ENCODE measurements at places on chromosomes 2 and 18.

GRCh38 chr2:41741951-41742595 is 305.7 kb upstream of the PKDCC start:
- H3K4me1 ChIP-seq, result no peaks in the 10 kb centered on the region
- DNase-seq, result no peak
- no peak overlapping the region for H3K4me3 ChIP-seq
- H3K27me3 ChIP-seq, result no peaks in the 10 kb centered on the region
- H3K27ac ChIP-seq, result no peak overlapping the region
- no peaks in the 10 kb centered on the region for H3K36me3 ChIP-seq

- DNase-seq, result no peak
- no peaks in the 10 kb centered on the region for H3K4me1 ChIP-seq
- no peaks in the 10 kb centered on the region for H3K36me3 ChIP-seq
- H3K27ac ChIP-seq, result no peak overlapping the region
- H3K4me3 ChIP-seq, result no peak overlapping the region
- H3K27me3 ChIP-seq, result no peaks in the 10 kb centered on the region
Observed at GRCh38 chr2:158699323-158699722, 95.8 kb upstream of the DAPL1 start.

GRCh38 chr2:160735696-160736095 is 242.1 kb upstream of the RBMS1 start:
- no peak overlapping the region for H3K4me3 ChIP-seq
- no peaks in the 10 kb centered on the region for H3K27me3 ChIP-seq
- DNase-seq, result no peak
- H3K36me3 ChIP-seq, result no peaks in the 10 kb centered on the region

DNA sequence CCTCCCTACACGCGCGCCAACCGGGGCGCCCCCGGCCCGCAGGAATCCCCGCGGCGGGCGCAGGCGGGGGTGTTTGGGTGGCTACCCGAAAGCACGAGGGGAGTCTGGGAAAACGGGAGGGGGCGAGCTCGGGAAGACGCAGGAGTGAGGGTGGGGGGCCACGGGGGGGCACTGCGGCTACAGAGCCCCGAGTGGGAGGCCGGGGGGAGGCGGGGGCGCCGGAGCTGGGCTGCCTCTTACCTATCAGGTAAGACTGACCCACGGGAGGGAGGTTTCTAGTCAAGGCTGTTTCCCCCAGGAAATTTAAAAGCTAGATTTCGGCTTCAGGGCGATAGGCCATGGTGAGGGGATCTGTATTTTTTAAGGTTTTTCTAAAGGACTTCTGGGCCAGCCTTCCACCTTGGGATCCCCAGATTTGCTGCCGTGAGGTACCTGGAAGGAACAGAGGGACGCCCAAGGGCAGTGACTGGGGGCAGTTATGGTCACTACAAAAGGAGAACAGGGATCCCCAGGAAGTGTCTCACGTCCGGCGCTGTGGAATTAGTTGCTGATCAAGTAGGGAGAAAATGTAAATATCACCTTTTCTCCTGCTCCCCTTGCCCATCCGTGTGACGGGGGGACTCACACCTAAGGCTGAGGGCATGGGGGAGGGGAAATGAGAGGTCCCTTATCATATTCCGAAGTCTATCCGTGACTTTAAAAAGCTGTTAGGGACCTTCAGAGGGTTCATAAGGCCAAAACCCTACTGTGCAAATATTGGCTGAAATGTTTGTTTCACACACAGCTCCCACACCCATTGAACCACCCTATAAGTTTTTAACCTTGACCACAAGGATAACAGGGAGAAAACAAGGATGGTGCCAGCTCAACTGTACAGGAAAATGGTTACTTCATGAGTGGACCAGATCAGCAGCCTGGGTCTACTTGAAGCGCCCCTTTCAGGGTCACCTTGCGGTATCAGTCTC is 638 bp upstream of the IRS1 start:
- peaks cover 23% of the 10 kb centered on the region for H3K4me1 ChIP-seq
- no peak for DNase-seq

- H3K27me3 ChIP-seq, result no peaks in the 10 kb centered on the region
- no peaks in the 10 kb centered on the region for H3K36me3 ChIP-seq
- no peak for DNase-seq
- H3K4me3 ChIP-seq, result no peak overlapping the region
- H3K4me1 ChIP-seq, result no peaks in the 10 kb centered on the region
- H3K27ac ChIP-seq, result no peak overlapping the region
Observed at GRCh38 chr2:65525616-65526231, 93.3 kb upstream of the SPRED2 start.

GRCh38 chr18:39346916-39347315 is 1781.3 kb upstream of the CELF4 start:
- no peaks in the 10 kb centered on the region for H3K36me3 ChIP-seq
- no peaks in the 10 kb centered on the region for H3K27me3 ChIP-seq
- H3K27ac ChIP-seq, result no peak overlapping the region
- H3K4me3 ChIP-seq, result no peak overlapping the region

- H3K4me1 ChIP-seq, result no peaks in the 10 kb centered on the region
- no peak overlapping the region for H3K4me3 ChIP-seq
- H3K27ac ChIP-seq, result no peak overlapping the region
- no peak for DNase-seq
- no peaks in the 10 kb centered on the region for H3K27me3 ChIP-seq
Observed at GRCh38 chr2:137943678-137944347, 20.5 kb upstream of the HNMT start.

DNA sequence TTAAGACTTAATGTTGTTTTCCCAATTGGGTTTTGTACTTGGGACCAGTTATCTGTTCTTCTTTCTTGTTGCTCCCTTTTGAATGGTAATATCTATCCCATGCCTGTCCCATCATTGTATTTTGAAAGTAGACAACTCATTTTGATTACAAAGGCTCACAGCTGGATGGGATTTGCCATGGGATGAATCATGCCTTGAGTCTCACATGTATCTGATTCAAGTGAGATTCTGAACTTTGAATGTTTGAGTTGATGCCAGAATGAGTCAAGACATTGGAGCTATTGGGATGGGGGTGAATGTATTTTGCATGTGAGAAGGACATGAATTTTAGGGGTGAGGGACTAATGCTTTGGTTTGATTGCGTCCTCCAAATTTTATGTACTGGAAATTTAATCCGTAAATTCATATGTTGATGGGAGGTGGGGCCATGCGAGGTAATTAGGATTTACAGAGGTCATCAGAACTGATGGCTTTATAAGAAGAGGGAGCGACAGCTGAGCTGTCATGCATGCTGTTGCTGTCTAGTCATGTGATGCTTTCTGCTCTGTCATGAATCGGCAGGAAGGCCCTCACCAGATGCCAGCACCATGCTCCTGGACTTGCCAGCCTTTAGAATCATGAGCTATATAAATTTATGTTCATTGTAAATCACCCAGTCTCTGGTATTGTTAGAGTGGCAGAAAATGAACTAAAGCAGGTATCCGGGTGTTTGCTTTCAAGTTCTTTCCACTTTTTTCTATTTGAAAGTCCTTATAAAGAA is 741.3 kb upstream of the RAB6C start:
- no peaks in the 10 kb centered on the region for H3K36me3 ChIP-seq
- no peak for DNase-seq
- no peak overlapping the region for H3K27ac ChIP-seq
- no peaks in the 10 kb centered on the region for H3K4me1 ChIP-seq

GRCh38 chr2:239994086-239994485 is 31.1 kb downstream of the NDUFA10 start:
- no peaks in the 10 kb centered on the region for H3K4me1 ChIP-seq
- H3K4me3 ChIP-seq, result no peak overlapping the region
- peaks cover 23% of the 10 kb centered on the region for H3K36me3 ChIP-seq
- no peak overlapping the region for H3K27ac ChIP-seq
- DNase-seq, result no peak

DNA sequence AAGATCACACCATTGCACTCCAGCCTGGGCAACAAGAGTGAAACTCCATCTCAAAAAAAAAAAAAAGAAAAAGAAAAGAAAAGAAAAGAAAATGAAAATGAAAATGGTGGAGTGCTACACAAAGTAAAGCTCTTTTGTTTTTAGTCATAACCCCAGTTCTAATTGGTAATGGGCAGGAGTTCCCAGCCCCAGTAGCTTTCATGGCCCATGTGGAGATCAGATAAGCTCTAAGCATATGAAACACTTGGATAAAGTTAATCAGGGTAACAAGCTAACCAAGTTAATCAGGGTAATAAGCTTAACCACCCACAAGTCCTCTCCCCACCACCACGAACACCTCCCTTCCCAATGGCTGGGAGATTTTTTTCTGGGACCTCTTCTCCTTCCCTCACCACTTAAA is 240.8 kb downstream of the BCL11A start:
- H3K27ac ChIP-seq, result no peak overlapping the region
- H3K4me1 ChIP-seq, result no peaks in the 10 kb centered on the region
- H3K27me3 ChIP-seq, result no peaks in the 10 kb centered on the region
- H3K36me3 ChIP-seq, result no peaks in the 10 kb centered on the region
- no peak for DNase-seq

DNA sequence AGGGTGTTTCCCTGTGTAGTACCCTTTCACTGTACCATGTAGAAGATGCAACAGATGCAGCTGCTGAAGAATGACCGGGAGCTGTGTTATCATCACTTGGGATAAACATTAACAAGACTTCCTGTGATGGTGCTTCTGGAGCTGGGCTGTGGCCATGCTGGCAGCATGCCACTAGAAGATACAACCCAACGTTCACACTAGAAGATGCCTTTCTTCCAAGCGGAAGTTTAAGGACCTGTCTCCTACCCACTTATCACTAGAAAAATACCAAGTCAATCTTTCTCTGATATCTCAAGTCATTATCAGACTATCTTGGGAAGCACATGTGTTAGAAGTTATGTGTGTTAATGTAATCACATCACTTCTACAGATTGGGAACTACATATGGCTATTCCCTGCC is 953.5 kb downstream of the CNTNAP5 start:
- no peaks in the 10 kb centered on the region for H3K27me3 ChIP-seq
- H3K36me3 ChIP-seq, result no peaks in the 10 kb centered on the region
- DNase-seq, result no peak
- no peak overlapping the region for H3K4me3 ChIP-seq

DNA sequence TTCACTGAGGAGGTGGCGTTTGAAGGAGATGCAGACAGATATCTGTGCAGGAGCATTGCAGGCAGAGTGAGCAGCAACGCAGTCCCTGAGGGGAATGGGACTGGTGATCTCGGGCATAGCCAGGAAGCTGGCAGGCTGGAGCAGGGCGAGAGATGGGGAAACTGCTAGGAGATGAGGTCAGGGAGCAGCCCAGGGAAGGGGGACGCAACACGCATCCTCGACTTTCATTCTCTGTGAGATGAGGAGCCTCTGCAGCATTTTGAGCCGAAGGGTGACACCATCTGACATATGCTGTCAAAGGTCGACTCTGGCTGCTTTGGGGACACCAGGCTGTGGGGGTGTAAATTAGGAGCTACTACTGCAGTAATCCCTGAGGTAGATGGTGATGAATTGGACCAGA is 4.3 kb upstream of the CHRNA1 start:
- no peaks in the 10 kb centered on the region for H3K4me1 ChIP-seq
- H3K27ac ChIP-seq, result no peak overlapping the region
- no peak for DNase-seq

- no peaks in the 10 kb centered on the region for H3K4me1 ChIP-seq
- H3K4me3 ChIP-seq, result no peak overlapping the region
Observed at GRCh38 chr2:134491022-134491421, 227.8 kb downstream of the TMEM163 start.

GRCh38 chr2:119879502-119879901 is 119.8 kb downstream of the PTPN4 start:
- peaks cover 12% of the 10 kb centered on the region for H3K36me3 ChIP-seq
- no peaks in the 10 kb centered on the region for H3K4me1 ChIP-seq
- H3K27me3 ChIP-seq, result no peaks in the 10 kb centered on the region
- no peak for DNase-seq
- no peak overlapping the region for H3K4me3 ChIP-seq

GRCh38 chr18:76234676-76235060 is 260.4 kb downstream of the ZNF516 start:
- H3K27ac ChIP-seq, result no peak overlapping the region
- no peaks in the 10 kb centered on the region for H3K4me1 ChIP-seq
- DNase-seq, result no peak
- no peaks in the 10 kb centered on the region for H3K36me3 ChIP-seq

DNA sequence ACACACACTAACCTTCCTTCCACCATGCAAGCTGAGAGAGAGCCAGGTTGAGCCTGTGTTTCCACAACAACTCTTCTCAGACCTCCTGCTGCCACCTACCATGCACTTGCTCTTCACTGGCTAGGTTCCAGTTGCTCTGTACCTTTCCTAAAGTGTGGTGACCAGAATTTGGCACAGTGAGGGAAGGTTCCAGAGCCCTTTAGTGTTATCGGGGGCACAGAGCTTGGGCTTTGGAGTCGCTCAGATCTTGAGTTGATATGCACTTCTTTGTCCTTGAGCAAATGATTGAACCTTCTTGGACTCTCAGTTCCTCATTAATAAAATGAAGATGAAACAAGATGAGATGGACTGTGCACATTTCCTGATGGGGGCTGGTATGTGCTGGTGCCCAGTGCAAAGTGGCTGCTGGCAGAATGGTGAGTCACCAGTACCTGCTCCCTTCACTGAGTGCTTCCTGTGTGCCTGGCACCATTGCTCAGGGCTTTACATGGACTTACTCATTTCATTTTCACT is 47.1 kb downstream of the NEDD4L start:
- H3K27me3 ChIP-seq, result no peaks in the 10 kb centered on the region
- H3K4me3 ChIP-seq, result no peak overlapping the region
- H3K4me1 ChIP-seq, result no peaks in the 10 kb centered on the region
- H3K36me3 ChIP-seq, result no peaks in the 10 kb centered on the region
- no peak overlapping the region for H3K27ac ChIP-seq

DNA sequence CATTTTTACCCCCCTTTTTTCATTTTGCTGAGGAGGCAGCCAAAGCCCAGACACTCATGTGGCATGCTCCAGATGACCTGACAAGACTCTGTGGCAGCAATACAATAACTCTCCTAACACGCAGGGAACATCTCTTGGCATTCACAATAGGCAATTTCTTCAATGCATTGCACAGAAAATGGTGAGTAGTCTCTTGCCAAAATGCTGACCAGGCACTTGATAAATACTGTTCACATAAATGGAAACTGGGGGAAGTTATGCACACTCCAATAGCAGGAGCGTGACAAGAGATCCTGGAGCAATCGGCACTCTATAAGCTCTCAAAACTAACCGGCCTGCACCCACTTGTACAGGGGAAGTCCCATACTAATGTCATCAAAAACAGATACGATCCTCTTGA is 66.3 kb downstream of the NBAS start:
- no peak overlapping the region for H3K27ac ChIP-seq
- no peaks in the 10 kb centered on the region for H3K36me3 ChIP-seq
- no peak for DNase-seq
- no peaks in the 10 kb centered on the region for H3K4me1 ChIP-seq
- no peaks in the 10 kb centered on the region for H3K27me3 ChIP-seq
- no peak overlapping the region for H3K4me3 ChIP-seq

- no peaks in the 10 kb centered on the region for H3K36me3 ChIP-seq
- no peak overlapping the region for H3K27ac ChIP-seq
- no peaks in the 10 kb centered on the region for H3K4me1 ChIP-seq
- DNase-seq, result no peak
Observed at GRCh38 chr2:175363699-175364098, 182.2 kb upstream of the ATP5MC3 start.

DNA sequence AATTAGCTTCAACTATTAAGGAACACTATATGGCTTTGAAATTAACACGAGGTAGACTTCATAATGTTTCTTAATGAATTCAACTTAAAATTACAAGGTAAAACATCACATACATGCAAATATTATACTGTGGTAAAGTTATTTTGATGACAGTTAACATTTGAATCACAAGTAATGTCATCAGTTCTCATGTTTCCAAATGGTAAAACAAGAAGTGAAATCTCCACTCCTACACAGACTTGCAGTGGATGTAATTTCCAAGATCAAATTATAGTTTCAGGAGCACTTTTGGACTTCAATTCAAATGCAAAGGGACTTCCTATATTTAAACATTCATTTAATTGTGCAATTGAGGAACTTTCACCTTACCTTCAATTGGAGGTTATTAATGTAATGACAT is 39.1 kb downstream of the C18orf54 start:
- H3K4me3 ChIP-seq, result no peak overlapping the region
- no peaks in the 10 kb centered on the region for H3K27me3 ChIP-seq
- H3K36me3 ChIP-seq, result no peaks in the 10 kb centered on the region
- H3K4me1 ChIP-seq, result no peaks in the 10 kb centered on the region
- no peak overlapping the region for H3K27ac ChIP-seq

Measured in effector memory CD4-positive, alpha-beta T cell (primary cell).